Stimulated activated CD4-positive, alpha-beta T cell treated with anti-CD3 and anti-CD28 coated beads, TNF-alpha, amount 100 ng/mL, for 4 hours (primary cell): ENCODE measurements at places on chromosomes 11 and 22.
A peak's percentile ranks its signal among the peaks of the same experiment; 100 is the strongest.

GRCh38 chr11:46800177-46800576 lies 45.9 kb downstream of the CKAP5 start:
- DNase-seq = no peak

DNA sequence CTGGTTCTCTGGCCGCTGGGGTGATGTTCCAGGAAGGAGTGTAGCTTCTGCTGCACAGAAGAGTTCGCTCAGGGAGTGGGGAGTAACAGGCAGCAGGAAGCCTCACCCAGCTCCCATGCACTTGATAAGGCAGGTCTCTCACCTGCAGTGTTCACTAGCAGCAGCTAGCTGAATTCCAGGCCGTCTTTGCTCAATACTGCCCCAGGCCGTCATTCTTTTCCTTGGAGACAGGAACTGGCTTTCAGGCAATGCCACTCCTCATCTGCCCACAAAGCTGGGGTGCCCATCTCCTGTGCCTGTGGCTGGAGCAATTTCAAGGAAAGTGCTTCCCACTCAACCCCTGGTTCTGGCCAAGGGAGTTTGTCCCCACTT lies 66.1 kb downstream of the ARHGAP42 start:
- no peak for DNase-seq

- no peak for DNase-seq
Measured at GRCh38 chr11:17368551-17368950, 17.0 kb downstream of the NCR3LG1 start.

DNA sequence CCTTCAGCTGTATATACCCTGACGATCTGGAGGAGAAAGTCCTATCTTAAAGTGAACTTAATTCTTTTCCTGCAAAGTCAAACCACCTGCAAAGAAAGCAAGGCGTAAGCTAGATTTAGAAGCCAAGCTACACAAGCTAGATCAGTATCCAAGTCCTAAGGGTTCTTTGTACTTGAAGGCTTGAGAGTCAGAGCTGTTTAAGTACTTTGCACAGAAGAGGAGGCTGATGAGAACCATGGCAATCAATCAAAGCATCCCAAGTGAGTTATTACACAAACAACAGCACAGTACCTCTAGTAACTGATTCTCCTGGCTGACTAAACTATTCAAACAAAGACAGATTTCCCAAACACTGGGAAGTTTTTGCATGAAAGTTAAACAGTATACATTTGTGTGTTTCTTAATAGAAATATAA lies 1.9 kb downstream of the CDON start:
- DNase-seq = no peak

DNA sequence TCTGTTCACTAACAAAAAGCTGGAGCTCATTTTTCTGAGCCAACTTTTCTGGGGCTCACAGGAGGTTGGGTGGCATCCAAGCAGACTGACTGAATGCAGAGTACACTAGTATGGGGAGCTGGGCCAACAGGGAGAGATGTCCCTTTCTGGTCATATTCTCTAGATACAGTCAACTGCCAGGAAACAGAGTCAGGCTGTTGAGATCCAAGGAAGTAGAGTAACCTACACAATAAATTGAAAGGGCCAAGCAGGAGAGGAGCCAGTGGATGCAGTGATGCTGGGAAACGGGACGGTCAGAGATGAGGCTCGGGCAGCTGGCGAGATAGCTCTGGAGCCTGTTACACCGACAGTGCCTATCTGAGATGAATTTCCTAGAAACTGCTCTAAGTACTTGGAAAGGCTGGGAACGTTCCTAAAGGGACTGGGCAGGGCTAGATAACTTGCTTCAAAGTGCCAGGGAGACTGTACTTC lies 71.1 kb downstream of the LARGE2 start:
- DNase-seq = no peak

DNA sequence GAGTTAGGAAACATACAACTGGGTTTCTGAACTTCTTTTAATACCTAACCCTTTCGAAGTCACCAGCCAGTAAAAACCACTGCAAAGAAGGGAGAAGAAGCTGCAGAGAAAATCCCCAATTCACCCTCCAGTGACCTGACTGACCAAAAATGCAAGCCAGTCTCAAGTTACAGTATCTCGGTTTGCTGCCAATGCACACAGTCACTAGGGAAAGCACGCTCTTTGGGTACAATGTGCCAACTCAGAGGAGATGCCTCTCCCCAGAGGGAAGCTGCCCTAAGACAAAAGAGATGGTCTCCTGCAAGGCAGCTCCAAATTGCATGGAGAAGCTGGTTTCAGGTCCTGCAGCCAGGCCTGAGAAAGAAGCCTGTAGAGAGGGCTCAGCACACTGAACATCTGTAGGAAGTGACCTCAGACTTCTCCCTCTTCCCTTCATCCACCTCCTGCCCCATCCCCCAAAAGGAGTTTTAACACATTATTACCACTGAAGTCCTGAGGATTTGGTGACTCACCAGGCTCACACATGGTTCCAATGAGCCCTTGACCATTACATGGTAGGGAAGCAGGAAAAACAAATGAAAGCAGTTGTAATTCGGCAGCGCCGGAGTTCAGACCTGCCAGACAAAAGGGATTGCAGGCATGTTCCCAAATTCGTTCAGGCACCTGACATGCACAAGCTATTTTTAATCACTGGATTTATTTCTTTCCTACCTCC lies 90.1 kb downstream of the ETS1 start:
- DNase-seq = no peak

DNA sequence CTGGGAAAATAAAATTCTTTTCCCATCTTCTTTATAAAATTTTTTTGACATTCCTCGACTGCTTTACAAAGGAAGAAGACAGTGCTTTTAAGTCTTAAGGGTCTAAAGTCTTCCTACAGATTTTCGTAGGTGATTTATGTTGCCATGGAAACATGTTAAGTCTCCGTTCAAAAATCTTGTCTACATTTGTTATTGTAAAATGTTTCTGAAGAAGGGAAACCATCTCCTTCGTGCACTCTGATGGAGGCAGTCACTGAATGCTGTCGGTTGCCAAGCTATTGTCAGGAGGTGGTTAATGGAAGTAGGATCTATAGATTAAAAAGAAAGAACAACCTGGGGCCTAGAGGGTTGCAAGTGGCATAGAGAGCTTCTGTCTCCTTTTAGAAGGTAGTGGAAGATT lies 52.6 kb downstream of the MAP6 start:
- DNase-seq = no peak

DNA sequence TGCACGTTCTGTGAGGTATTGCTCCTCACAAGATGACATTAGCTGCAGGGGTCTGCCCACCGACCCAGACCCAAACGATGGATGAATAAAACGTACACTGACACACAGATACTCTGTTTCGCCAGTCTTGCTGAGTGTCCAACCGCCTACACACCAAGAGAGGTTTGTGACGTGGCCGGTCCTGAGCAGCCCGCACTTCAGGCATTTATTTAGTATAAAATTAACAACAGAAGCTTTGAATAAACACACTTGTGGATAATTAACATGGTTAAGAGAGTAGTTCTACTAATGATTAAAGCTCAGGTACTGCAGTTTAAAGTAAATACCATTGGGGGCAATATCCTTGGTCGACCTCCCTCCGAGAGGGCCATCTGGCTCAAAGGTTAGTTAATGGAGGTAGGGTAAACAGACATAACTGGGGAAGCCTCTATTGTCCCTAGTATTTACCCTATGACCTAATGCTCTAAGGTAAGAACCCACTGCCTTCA lies 75.7 kb downstream of the CCDC83 start:
- no peak for DNase-seq

GRCh38 chr11:63146581-63146980 lies 2.6 kb upstream of the SLC22A24 start:
- no peak for DNase-seq

- no peak for DNase-seq
Measured at GRCh38 chr11:44398266-44399030, 88.5 kb upstream of the ALX4 start.

DNA sequence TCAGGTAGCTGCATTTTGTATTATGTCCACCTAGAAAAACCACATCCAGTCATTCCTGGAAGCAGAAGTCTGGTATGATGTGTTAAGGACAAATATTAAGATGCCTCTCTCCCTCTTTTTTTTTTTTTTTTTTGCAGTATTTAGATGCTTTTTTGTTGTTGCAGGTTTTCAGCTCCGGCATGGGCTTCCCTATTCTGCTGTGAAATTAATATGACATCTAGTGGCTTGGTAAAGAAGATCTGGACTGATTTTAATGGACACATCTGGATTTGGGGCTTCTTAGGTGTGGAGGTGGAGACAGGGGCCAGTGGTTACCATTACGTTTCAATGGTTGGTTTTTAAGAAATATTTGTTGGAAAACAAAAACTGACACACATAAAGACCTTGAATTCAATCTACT lies 47.5 kb upstream of the RASSF10 start:
- no peak for DNase-seq

DNA sequence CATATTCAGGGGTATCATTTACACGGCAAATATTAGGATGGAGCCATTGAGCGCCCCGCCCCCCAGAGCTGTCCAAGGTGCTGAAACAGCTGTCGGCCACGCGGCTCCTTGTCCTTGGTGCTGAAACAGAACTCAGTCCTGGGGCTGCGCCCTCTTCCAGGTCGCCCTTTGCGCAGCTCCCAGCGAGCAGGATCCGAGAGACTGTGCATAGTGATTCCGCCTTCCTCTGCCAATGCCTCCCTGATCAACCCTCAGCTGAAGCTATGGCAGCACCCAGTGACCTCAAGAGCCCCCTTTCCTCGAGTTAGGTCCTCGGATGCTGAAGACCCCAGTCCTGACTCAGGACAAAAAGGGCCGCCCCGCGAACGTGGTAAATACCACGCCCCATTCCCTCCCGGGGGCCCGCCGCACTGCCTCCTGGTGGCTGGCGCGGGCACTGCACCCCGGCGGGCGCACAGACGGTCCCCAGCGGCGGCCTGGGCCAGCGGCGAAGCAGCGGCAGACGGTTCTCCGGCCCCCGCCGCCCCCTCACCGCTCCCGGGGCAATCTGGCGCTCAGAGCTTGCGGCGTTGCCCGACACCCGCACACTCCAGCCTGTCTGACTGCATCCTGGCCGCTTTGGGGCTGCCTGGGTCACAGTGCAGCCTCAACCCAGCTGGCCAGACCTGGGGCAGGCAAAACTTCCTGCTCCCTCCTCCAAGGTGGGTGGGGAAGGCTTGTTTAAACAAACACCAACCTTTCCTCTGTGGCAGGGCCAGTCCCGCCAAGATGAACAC lies 13.4 kb downstream of the SYT7 start:
- DNase-seq = peak; percentile 48

GRCh38 chr22:50007057-50007511 lies 5.5 kb downstream of the IL17REL start:
- DNase-seq = no peak

DNA sequence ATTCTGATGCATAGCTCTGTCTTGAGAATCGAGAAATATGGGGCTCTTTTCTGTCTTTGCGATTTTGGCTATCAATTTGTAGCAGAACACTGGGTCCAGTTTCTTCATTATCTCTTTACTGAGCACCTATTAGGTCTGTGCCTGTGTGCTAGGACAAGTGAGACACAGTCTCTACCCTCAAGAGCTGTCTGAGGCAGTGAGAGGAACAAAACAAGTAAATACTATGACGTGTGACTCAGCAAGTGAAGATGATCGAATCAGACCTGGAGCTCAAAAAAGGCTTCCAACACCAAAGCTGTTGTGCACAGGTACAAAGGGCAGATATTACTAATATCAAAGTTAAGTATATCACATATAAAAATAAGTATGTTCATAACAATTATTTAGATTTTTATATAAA lies 52.4 kb downstream of the LGR4 start:
- DNase-seq = no peak

DNA sequence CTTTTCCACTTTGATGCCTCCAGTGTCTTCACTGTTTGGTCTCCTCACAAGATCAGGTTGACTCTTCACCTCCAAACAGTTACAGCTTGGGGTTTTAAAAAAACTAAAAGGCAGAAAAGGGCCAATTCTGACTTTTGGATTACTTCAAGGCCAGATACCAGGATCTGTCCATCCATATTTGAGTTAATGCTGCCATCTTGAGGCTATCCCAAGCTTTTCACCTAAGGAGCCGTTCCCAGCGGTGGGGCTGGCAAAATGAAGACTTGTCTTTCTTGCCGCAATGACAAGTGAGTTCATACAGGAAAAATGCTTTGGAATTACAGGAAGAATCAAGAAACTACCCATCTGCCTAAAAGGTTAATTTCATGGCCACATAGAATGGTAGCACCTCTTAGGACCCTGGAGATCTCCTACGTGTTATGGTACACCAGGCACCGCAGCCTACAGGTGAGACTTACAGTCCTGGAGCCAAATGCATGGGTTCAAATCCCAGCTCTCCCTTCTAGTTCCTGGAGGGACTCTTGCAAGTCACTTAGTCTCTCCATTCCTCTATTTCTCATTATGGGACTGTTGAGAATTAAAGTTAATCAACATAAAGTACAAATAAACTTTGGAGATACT lies 6.0 kb upstream of the OR5B21 start:
- no peak for DNase-seq

GRCh38 chr22:35634943-35635540 lies 13.2 kb upstream of the APOL6 start:
- no peak for DNase-seq

- no peak for DNase-seq
Measured at GRCh38 chr11:108698844-108699642, 34.2 kb downstream of the DDX10 start.

DNA sequence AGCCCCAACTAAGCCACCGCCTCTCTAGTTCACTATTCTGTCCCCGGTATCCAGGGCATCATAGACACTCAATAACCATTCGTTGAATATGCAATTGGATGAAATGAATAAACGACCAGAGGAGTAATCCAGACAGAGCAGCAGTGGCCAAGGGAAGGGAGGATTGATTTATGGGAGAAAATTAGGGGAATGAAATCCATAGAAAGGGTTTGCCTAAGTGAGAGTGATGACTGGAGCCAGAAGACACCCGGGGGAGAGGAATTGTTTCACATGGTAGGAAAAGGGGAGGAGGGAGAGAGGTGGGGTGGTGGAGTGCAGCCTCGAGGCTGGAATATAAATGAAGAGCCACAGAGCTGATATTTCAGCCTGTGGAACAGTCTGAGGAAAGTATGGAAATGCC lies 168.2 kb downstream of the COMMD9 start:
- DNase-seq = no peak

- no peak for DNase-seq
Measured at GRCh38 chr11:117193130-117194020, 5.8 kb upstream of the TAGLN start.

GRCh38 chr22:17268501-17269223 lies 49.4 kb upstream of the ADA2 start:
- DNase-seq = no peak

DNA sequence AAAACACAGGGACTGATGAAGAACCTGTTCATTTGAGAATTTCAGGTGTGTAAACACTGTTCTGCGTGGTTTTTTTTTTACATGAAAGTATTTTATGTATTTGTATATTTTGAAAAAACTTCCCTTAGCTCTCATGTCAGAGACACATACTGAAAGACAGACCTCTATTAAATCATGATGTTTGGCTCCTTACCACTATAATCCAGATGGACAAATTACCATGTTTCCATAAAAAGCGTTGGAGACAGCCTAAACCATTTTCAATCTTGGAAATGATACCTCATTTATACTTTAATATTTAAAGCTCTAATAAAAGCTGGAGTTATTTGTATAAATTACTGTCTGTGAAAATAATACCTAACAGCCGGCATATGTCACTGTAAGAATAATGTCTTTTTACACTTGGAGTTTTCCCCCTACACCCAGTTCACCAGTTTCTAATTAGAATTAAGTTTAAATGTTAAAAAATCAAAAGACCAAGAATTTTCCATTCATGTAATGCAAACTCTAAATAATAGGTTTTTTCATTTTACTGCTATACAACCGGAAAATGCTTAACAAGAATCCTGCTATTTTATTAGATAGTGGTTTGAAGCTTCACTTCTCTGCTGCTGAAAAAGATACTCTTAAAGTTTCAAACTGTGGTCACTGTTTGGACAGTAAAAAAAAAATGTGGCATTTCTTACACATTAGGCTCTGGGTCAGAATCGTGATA lies 30.8 kb downstream of the APLP2 start:
- DNase-seq = no peak
